GM23338 (cell line): ENCODE measurements at places on chromosomes 1 and 21.

- DNase-seq, result no peak
These were observed 121.7 kb downstream of the SLC30A10 start for GRCh38 chr1:219806642-219807041.

DNA sequence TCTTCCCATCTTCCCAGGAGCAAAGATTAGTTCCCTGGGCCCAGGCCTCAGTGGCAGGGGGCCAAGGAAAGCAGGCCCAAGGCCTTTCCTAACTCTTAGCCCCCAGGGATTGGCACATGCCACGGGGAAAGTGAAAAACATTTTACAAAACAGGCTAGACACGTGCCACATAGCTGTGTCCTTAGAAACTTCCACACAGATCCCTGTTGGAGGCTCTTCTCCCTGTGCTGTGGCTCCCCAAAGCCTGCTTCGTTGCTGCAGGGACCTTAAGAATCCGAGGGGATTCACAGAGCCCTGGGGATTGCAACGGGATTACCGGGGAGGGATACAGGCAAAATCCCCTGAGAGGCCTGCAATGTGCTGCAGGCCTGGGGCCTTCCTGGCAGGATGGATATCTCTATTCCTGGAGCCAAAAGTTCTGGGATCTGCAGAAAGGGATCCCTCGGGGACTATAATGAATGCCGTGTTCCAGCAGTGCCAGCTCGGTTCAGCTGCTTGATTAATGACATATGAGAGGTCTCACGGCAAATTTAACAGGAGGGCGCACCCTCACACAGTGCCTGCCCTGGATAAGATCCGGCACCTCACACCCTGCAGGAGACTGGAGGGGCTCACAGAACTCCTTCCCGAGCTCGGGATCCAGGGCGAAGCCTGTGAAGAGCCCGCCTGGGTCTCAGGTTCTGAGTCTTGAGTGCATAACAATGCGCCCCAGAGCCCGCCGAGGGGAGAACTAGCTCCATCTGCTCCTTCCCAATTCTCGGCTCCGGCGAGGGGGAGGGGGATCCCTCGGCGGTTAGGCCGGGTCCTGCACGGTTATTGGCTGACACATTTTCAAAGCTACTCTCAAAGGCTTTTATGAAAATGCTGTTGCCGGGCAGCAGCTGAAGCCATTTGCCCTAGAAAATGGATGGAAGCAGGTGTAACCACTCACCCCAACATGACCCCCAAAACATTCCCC, 15.3 kb upstream of the RGS8 start:
- peak; percentile 95 for DNase-seq

- peak; percentile 60 for DNase-seq
These were observed 16.6 kb downstream of the SAMD11 start for GRCh38 chr1:940107-941014.

GRCh38 chr1:67458663-67459062, 28.5 kb upstream of the SERBP1 start:
- DNase-seq, result peak; percentile 77

- DNase-seq, result no peak
These were observed 20.8 kb upstream of the LAPTM5 start for GRCh38 chr1:30778154-30778978.

DNA sequence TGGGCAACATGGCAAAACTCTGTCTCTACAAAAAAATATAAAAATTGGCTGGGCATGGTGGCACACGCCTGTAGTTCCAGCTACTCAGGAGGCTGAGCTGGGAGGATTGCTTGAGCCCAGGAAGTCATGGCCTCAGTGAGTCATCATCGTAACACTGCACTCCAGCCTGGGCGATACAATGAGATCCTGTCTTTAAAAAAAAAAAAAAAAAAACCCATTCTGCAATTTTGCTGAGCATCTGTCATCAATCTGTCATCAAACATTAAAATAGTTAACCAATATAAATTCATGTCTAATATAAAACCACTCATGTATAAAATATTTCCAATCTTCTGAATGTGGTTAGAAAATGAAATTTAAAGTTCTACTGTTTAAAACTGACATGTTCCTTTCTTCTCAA, 56.9 kb downstream of the LPAR3 start:
- no peak for DNase-seq
